ENCODE measurements at places on chromosomes 7 and 10.

- DNase-seq = no peak
Measured at GRCh38 chr7:35513828-35514227, 181.1 kb downstream of the HERPUD2 start.

- DNase-seq = no peak
Measured at GRCh38 chr10:93406364-93407145, 75.6 kb downstream of the MYOF start.

DNA sequence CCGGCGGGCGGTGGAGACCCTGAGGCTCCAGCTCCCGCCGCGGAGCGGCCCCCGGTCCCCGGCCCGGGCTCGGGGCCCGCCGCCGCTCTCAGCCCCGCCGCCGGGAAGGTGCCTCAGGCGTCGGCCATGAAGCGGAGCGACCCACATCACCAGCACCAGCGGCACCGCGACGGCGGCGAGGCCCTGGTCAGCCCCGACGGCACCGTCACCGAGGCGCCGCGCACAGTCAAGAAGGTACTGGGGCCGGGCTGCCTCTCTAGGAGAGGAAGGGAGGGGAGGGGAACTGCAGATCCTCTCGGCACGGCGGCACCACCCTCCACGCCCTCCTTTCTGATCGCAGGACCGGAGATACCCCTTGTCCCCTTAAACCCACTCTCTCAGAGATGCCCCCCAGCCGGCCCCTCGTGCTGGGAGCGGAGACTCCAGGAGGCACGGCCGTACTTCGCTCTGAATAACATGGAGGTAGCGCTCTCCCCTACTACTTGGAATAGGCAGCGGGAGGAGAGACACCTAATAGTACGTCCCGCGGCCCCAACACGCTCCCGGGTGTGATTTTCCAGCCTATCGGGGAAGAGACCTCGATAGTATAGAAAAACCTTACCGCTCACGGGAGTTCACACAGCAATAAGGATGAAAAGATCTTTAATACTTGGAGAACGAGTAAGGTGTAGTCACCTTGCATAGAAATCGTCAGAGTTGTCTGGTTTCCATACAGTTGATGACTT lies 538 bp downstream of the AHCYL2 start:
- peak; percentile 33 for DNase-seq

- no peak for DNase-seq
Measured at GRCh38 chr10:102411341-102412255, 7.0 kb downstream of the PSD start.

- no peak for DNase-seq
Measured at GRCh38 chr10:131838966-131839742, 61.7 kb upstream of the PPP2R2D start.

DNA sequence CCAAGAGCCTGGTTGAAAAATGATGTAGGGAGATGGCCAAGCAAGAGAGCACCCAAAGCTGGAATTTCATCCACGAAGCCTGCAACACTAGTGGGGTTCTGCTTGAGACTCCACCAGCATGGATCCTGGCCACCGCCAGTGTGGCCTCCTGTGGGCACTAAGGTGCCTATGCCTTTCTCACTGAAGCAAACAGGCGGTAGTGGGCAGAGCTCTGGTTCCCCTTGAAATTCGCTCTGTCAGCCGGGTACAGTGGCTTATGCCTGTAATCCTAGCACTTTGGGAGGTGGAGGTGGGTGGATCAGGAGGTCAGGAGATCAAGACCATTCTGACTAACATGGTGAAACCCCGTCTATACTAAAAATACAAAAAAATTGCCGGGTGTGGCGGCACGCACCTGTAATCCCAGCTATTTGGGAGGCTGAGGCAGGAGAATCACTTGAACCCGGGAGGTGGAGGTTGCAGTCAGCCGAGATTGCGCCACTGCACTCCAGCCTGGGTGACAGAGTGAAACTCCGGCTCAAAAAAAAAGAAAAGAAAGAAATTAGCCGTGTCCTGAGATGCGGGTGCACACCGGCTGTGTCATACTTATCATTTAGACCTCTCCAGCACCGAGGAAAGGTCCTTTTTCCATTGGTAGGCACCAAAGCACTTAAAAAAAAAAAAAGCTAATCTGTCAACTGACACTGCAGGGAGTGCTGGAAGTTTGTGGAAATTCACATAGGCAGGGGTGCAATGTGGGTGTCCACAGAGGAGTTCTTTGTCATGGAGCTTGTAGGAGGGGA lies 28.3 kb downstream of the CCM2 start:
- DNase-seq = no peak

DNA sequence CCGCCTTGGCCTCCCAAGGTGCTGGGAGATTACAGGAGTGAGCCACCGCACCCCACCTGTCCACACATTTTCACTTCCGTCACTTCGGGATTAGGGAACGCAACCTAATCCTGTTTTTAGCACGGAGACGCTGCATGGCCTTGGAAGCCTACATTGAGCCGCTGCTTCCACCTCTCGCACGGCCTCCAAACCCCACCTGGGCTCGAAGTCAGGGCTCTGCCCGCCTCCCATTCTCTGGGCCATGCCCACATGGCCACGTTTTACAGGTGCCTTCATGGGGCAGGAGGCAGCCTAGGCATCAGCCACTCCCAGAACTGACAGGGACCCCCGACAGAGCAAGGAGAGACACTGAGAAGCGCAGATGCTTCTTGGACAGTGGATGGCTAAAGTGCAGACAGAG lies 100.6 kb downstream of the OAT start:
- no peak for DNase-seq

GRCh38 chr7:73970801-73971229 lies 57.2 kb upstream of the ELN start:
- DNase-seq = no peak

DNA sequence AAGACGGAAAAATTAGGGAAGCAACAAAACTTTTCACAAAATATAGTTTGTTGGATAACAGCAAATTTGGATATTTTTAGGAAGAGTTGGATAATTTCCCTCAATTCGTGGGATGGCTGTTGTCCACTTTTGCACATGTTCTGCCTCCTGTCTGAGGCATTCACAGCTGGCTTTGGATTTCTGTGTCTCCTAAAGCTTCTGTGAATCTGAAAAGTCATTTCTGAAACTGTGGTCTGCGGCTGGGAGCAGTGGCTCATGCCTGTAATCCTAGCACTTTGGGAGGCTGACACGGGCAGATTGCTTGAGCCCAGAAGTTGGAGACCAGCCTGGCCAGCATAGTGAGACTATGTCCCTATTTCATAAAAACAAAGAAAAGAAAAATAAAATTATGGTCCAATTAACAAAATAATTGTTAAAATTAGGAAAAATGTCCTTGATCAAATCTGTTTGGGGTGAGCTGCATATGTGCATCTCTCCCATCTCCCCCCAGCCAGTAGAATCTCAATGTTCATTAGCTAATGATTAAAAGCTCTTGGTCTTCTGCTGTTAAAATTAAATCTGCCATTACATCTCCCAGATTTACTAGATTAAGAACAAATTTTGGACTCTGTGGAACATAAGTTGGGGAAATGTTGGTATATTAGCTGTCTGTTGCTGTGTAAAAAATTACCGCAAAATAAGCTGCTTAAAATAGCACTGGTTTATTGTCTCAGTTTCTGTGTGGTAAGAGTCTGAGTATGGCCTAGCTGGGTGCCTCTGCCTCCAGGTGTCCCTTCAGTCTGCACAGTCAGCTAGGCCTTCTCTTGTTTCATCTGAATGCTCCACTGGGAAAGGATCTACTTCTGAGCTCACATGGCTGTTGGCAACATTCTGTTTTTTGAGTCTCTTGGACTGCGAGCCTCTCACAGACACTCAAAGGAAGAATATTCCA lies 332.0 kb upstream of the FZD1 start:
- DNase-seq = no peak

DNA sequence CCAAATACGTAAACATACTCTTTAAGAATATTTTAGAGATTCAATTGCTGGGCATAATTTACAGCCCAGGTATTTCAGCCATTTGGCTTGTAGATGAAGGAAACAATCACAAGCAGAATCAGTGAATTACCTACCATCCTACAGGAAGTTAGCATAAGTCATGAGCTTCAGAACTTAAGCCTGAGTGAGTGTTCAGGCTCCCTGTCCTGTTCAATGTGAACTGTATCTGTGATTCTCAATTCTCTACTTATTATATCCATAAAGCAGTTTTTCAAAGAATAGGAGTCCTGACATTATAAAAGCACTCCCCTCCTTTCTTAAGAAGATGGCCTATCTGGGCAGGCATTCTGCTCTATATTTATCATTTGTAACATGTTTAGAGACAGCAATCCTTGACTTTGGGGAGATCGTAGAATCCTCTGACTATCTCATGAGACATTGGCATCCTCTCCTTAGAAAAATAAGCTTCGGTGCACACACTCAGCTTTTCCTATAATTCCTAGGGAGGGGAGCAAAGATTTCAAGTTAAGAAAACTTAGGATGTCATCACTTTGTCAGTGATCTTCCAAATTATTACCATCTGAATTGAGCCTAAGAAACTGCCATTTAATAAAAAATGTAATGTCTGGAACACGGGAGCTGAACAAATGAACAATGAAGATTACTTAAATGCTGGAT lies 645.2 kb upstream of the IGFBP3 start:
- no peak for DNase-seq

DNA sequence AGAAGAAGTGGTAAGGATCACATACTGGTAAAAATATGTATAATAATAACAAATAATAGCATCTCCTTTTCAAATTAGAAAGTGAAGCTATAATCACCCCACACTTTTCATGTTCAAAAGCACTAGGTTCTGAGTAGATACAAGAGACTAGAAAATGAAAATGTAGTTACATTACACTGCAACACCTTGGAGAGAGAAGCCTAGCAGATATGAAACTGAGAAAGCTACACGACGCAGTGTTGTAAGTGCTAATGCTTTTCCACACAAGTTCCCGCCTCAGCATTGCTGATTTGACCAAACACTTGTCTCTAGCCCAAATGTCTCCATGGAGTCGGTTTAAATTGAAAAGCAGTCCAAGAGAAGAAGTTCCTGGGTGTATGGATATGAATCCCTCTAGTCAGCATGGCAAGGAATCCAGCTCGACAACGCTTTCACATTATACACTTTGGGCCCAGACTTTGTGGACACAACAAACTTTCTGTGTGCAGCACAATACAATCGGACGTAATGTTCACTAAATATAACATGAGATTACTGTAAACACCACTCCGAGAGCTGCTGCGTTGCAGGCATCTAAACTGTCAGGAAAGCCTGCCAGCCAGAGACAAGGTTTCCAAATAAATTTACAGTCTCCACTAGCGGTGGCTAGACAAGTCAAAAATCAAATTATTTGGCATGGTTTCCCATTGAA lies 1.7 kb downstream of the PDE1C start:
- DNase-seq = no peak

DNA sequence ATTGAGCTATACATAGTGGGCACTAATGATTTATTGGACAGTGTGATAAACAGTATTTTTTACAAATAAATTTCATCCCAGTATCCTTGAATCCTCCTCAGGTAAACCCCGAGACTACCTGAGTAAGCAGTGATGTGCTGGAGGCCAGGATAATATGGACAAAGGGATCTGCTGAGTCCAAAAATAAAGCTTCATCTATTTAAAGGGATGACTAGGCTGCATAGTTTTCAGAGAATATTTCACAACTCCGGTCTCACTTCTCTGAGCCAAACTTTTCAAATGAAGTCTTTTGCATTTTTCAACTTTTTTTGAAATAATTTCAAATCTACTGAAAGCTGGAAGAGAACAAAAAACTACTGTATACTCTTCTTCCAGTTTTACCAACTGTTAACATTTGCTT lies 2.5 kb downstream of the ACTR3B start:
- no peak for DNase-seq

DNA sequence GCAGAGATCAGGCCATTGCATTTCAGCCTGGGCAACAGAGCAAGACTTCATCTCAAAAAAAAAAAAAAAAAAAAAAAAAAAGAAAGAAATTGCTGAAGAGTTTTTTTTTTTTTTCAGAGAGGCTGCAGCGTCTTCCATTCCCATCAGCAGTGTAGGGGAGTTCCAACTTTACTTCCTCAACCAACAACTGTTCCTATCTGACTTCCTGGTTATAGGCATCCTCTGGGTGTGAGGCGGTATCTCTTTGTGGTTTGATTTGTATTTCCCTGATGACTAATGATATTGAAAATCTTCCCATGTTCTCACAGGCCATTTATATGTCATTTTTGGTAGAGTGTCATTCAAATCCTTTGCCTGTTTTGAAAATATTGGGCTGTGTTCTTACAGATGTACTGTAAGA lies 40.2 kb downstream of the PRTFDC1 start:
- no peak for DNase-seq

DNA sequence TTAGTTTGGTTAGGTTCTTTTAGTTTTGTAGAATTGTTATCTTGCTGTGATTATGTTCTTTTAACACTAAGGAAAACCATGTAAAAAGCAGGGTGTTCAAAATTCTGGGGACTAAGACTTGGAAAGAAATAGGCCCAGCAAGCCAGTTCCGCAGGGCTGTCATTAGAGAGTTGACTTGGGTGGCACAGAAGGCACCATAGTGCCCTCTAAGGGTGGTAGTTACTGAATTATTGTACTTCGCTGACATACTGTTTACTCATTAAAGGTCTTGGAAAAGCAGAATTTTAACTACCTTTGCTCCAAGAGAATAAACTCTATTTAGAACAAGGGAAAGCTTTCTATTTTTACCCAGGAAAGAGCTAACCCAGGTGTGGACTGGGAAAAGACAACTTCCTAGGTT lies 86.5 kb downstream of the OTUD1 start:
- peak; percentile 7 for DNase-seq

GRCh38 chr10:99315853-99316252 lies 13.3 kb upstream of the CNNM1 start:
- no peak for DNase-seq

GRCh38 chr10:22370320-22370719 lies 25.0 kb downstream of the SPAG6 start:
- DNase-seq = no peak

DNA sequence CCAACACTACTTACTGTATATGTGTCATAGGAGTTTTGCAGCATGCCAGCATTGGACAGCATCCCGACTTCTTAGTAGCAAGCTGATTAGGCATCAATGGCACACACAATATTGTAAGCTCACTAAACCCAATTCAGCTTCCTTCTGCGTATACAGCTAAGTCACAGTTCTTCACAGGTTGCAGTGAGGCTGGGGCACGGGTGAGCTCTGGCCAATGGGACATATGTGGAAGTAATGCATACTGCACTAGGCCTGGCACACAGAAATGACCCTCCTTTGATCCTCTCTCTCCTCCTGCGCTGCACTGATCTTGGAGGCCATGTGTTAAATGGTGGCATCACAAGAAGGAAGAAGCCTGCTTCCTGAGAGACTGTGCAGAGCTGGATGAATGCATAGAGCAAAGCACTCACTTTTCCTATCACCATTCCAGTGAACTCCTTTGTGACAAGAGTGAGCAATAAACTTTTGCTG lies 11.9 kb downstream of the RAB11FIP2 start:
- DNase-seq = no peak

DNA sequence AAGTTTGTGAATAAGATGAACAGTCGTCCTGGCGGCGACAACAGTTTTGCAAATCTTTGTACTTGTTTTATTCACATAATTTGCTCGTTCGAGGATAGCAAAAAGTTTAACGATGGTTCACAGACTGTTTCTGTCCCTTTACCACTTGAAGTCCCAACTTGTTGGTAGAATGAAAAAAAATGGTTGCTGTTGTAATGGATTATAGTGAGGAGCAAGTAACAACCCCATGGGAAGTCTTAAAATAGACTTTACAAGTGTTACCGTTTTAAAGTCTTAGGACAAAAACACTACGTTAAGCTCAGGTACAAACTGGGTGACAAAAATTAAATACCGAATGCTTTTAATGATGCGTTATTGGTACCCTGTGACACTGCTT lies 589 bp downstream of the LSM8 start:
- no peak for DNase-seq

- DNase-seq = no peak
Measured at GRCh38 chr7:152756116-152756515, 3.4 kb upstream of the ACTR3B start.
